ENCODE measurements at places on chromosomes 3 and 15.

- DNase-seq, result no peak
These were observed 19.1 kb upstream of the IGDCC3 start for GRCh38 chr15:65396965-65397317.

GRCh38 chr3:177679568-177680471, 482.5 kb upstream of the TBL1XR1 start:
- no peak for DNase-seq

GRCh38 chr3:147538034-147538433, 128.9 kb downstream of the ZIC1 start:
- no peak for DNase-seq

DNA sequence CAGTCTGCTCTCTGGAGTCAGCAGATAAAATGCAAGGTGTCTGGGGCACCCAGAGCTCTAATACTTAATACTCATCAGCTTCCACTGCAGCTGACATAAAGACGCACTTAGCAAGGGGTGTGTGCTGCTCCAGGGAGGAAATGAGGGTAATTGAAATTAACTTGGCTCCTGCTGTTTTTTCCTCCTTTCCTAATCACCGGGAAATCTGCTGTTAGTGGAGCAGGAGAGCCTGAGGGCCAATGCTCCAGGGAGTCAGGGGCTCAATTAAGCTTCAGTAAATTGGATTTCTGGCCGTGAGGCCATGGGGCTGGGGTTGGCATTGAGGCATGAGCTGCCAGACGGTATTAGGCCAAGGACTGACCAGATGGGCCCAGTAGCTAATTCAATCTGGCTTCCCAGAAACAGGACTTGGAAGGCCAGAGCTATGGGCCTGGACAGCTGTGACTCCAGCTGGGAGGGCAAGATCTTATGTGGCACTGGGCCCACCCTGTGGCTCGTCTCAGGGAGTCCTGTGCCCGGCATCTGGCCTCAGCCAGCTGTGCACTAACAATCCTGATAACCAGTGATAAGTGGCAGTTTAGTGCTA, 30.7 kb upstream of the CHRNB4 start:
- DNase-seq, result no peak

DNA sequence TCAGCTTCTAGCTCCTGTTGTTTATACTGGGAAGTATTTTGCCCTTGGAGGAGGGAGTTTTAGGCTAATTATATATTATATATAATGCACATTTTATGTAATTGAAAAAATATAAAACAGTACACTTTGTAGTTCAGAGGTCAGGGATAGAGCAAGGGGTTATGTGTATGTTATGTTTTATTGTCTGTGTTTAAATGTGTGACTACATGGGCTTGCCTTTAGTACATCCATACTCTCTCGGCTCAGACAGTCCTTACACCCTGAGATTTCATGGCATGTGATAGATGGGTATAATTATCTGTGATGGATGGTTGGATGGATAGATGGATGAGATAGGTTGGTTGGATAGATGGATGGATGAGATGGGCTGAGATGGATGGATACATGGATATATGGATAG, 17.4 kb upstream of the ST3GAL6 start:
- no peak for DNase-seq

GRCh38 chr3:150412561-150413231, 4.6 kb downstream of the TSC22D2 start:
- no peak for DNase-seq

DNA sequence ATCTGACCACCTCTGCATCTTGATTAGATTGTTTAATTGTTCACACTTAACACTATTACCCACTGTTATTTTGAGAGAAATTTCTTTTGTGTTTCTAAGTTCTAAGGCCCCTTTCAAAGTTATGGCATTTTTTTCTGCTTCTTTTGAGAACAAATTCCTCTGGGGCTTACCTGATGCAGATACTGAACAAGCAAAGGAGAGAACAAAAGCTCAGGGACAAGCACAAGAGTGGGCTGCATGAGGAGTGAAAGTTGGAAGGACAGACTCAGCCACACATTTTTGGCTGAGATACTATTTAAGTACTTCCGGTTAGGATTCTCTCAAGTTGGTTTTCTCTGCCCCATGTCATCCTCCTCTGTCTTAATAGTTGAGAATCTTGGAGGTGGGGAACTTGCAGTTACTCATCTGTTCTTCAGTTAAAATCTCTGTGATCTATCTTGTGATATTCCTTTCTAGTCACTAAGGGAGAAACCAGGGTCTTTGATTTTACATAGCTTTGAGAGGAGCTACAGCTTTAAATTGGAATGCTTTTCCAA, 54.7 kb downstream of the CMTM6 start:
- DNase-seq, result no peak

DNA sequence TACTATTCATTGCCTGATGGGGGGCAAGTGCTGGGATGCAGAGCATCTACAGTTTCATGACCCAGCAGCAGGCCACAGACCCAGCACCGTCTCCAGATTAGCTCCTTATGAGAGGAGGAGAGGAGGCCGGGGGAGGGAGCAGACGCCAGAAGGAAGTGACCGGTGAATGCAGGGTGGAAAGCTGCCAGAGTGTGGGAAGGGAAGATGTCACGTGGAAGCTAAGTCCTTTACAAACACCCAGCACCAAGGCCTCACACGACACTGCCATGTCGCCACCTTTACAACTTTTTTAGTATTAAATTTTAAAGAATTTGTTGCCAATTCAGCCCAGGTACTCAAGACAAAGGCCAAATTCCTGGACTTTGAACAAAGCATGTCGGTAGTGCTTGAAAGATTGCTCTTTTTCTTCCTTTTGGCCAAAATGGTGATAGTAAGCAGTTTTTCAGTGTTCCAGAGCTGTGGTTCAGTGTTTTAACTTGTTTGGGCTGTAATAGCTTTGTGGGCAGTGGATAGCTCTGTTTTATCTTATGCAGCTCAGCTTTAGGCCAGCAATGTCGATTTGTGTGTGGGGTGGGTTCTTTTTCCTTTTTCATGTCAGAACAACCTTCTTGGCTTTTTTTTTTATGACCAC, 58.2 kb downstream of the ZBTB38 start:
- DNase-seq, result no peak

GRCh38 chr15:79243723-79244122, 38.8 kb upstream of the ANKRD34C start:
- DNase-seq, result no peak

DNA sequence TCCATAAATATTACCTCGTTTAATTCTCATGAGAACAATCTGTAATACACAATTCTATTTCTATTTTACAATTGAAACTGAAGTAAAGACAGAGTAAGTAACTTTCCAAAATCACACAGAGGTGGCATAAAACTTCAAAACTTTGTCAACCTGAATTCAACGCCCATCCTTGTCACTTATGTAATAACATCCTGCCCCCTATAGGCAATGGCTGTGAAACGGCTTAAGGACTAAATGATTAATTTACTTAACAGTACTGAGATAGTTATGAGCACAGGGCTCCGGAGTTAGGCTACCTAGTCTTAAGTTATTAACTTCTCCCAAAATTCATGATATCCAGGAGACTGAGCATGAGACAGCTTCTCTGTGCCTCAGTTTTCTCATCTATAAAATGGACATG, 293.1 kb upstream of the CHRM5 start:
- DNase-seq, result no peak

DNA sequence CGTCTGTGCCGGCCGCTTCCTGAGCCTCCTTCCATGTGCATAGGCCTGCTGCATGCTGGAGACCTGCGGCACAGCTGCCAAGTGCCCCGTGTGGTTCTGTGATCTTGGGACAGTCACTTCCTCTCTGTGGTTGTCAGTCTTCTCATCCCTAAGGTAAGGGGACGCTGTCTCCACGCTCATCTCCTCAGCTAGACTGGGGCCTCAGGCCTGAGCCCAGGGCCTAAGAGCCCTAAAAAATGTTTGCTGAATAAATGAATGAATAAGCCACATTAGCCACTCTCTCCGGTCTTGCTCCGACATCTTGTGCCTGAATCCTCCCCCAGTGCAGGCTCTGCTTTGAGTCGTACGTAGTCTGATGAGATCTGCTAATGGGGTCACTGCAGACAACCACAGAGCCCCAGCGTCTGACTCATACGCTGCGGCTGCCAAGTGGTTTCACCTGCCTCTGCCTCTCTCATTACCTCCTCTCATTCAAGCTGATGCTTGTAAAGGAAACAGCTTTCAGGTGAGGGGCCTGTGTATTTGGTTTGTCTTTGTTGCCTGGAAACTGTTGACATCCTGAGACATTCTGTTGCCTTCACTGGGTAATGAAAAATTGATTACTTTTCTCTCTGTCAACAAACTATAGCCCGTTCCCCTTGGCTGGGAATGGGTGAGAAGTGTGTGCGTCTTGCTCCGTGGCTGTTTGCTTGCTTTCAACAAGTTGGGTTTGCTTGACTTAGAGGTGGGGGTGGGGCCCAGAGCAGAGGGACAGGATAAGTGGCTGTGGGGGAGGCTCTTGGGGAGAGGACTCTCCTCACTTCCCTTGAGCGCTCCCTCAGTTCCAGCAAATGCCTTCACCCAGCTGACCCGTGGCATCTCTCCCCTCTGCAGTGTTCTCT, 15.9 kb downstream of the RPLP1 start:
- peak; percentile 79 for DNase-seq

DNA sequence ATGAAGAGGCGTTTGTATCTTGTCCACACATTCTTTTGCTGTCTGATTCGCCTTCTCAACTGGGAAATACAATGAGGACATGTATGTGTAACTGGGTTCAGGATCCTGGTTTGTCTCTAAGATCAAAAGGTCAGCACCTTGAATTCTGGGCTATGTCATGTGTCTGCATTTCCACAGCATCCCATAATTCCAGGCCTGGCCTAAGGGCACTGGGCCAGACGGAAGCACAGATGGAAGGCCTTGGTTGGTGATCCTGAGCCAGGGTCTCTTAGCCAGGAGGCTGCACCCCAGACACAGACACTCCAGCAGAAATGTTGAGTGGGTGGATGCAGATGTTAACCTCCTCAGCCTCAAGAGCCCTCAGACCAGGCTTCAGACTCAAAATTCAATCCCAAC, 23.7 kb upstream of the HERC1 start:
- DNase-seq, result no peak

DNA sequence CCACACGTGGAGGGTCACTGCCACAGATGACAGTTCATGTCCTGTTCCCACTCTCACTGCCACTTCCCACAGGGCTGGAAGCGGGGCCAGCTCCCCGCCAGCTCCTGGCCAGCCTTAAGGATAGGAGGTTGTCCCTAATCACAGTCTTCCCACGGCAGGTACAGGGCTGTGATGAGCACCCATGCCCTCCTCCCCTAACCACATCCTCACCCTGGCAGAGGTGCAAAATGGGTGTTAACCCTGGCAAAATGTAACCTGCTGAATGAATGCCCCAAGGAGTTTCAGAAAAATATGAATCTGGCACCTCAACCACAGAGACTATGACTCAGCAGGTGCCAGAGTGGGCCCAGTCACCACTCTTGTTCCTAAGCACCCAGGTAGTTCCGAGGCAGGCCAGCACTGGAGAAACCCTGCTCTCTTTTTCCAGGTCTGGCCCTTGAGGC, 185.1 kb upstream of the TPM1 start:
- DNase-seq, result peak; percentile 43

GRCh38 chr3:94416768-94417167, 353.9 kb downstream of the NSUN3 start:
- no peak for DNase-seq

DNA sequence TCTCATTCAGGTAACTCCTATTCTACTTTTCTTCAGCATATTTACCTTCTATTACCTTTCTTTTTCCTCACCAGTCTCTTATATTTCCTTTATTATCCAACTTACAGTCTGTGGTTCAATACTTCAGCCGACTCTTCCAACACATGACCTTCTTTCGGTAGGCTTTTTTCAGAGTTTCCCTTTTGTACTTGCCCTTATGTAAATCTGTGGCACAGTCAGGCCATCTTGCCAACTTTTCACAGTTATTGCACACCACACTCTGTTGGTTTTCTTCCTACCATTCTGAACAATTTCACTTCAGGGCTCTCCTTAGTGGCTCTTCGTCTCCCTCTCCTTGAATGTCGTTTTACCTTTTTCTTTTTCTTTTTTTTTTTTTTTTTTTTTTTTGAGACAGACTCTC, 427.8 kb downstream of the LPP start:
- no peak for DNase-seq

- peak; percentile 36 for DNase-seq
These were observed 67.7 kb downstream of the SLC30A4 start for GRCh38 chr15:45454814-45455213.

DNA sequence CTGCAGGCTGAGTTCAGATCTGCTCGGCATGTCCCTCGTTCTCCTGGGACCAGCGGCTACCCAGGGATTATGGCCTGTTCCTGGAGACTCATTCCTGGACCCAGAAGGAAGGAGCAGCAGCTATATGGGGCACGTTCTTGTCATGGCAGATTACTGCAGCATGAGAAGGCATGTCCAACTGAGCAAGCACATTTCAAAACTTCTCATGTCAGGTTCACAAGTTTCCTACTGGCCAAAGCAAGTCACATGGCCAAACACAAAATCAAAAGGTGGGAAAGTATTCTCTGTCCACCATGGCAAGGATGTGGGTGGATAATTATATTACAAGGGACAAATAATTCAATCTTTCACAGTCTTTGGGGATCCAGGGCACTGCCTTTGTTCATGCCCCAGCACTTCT, 71.9 kb upstream of the C15orf39 start:
- no peak for DNase-seq

GRCh38 chr3:195063581-195064193, 207.3 kb downstream of the XXYLT1 start:
- no peak for DNase-seq

DNA sequence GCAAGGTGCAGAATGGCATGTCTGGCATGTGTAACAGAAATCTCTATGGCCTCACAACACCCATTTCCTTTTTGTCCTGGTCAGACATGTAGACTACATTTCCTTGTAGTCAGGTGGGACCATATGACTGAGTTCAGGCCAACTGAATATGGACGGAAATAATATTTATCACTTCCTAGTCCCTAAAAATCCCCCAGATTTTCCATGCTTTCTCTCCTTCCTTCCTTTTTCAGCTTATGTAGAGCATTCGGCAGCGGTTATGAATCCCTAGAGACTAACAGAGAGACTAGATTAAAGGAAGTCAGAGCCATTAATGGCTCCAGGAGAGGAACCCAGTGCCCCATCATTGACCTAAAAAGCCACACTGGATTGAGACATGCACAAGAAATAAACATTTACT, 35.8 kb downstream of the SLC9A9 start:
- no peak for DNase-seq

DNA sequence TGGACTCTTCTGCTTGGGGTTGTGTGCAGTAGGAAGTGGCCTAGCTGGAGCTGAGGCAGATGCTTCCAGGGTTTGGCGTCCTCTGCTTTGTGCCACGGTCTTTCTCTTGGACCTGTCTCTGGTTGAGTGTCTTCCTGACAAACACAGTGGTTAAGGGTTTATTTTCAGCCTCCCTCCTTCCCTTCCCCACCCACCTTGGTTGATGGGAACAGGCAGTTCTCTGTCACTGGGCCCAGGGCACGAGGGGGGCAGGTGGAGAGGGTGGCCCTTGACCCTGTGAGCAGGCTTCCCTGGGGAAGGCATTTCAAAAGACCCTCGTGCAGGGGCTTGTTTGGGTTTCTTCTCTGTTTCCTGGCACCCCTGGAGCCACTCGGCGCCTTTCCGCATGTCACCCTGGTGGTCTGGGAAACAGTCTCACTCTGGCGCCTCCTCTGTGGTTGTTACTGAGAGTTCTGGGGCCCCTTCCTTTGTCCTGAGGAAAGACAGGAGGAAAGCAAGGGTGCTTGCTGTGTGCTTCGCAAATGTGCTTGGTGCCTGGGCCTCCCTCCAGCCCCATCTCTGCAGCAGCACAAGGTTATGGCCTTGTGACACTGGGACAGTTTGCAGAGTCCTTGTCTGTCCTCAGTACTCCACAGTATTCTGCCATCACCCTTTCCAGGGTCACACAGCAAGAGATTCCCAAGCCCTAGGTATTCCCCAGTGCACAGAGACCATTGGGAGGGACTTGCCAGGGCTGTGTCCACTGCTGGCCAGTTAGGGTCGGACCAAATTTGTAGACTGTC, 10.3 kb upstream of the STAB1 start:
- DNase-seq, result no peak

GRCh38 chr15:37574985-37575384, 359.5 kb upstream of the TMCO5A start:
- DNase-seq, result no peak
